ENCODE measurements at places on chromosomes 1 and 21.
A peak's percentile ranks its signal among the peaks of the same experiment; 100 is the strongest.

DNA sequence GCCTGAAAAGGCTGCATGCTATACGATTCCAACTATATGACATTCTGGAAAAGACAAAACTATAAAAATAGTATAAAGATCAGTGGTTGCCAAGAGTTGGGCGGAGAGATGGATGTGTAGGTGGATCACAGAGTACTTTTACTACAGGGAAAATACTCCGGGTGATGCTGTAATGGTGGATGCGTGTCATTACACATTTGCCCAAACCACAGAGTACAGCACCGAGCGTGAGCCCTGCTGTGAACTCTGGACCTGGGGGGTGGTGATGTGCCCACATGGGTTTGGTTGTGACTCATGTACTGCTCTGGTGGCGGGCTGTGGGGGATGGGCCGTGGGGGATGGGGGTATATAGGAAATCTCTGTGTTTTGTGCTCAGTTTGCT is 162.7 kb upstream of the COL6A1 start:
- peak; percentile 52 for DNase-seq

- no peak for DNase-seq
Measured at GRCh38 chr1:100246738-100247137, 2.9 kb downstream of the DBT start.

GRCh38 chr1:1275836-1276235 is 2.2 kb upstream of the UBE2J2 start:
- no peak for DNase-seq

DNA sequence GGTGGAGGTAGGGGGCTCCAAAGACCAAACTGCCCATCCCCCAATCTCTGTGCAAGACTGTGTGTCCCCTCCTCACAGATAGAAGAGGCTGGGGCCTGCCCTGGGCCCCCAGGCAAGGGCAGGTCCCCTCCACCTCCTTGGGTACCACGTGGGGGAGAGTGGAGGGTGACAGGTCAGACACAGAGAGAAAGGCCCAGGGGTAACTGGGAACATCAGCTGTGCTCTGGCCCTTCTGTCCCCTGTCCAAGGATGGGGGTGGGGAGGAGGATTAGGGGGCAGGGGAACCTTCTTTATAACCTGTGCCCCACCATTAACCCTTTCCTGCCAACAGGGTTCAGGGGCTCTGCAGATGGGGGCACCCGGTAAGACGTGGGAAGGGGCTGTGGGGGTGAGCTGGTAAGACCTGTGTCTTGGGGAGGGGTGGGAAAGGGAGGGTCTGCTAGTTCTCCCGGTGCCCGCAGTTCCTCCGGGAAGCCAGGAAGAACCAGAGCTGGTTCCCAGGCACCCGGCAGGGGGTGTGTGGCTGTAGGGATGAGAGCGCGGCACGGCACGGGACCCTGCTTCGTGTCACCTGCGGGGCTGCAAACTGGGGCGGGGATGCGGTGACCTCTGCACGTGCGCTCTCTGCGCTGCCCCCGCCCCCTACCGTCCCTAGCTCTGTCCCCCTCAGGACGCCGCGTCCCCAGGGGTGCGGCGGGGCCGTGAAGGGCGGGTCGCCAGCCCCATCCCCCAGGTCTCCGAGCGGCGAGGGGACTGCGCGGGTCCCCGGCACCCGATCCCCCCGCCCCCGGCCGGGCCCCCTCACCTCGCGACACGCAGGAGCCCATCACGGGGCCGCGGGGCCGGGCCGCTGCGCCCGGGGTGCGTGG is 601 bp downstream of the FAM131C start:
- no peak for DNase-seq

GRCh38 chr1:33726274-33726804 is 137.5 kb upstream of the HMGB4 start:
- DNase-seq = no peak

GRCh38 chr1:202210385-202210784 is 16.8 kb downstream of the LGR6 start:
- no peak for DNase-seq

- DNase-seq = no peak
Measured at GRCh38 chr1:202038688-202039346, 28.4 kb downstream of the ELF3 start.

DNA sequence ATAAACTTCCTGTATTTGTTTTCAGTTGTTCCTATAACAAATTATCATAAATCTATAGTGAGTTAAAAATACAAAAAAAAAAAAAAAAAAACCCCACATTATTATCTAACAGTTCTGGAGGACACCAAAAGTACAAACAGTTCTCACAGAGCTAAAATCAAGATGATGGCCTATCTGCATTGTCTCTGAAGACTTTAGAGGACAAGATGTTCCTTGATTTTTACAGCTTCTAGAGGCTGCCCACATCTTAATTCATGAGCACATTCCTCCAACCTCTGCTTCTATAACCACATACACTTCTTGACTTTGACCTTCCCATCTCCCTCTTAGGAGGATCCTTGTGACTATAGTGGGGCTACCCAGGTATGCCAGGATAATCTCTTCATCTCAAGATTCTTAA is 806.1 kb downstream of the LTN1 start:
- DNase-seq = no peak

DNA sequence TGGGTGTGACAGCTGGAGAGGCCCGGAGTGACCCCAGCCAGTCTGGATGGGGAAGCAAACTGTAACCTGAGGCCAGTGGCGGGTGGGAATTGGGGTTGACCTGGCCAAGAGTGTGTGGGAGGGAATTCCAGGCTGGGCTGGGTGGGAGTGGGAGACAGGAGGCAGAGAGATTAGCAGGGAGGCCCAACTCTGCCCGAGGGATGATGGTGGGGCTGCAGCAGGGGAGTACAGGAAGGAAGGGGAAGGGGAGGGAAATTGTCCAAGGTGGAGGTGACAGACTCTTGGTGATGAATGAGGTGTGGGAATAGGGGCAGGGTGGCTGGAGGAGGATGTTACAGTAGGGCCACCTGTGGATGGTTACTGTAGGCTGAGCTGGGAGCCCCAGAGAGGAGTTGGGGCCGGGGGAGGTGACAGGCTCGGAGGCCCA is 40.4 kb downstream of the HUNK start:
- DNase-seq = no peak

- DNase-seq = no peak
Measured at GRCh38 chr1:101220906-101221305, 15.9 kb upstream of the S1PR1 start.

GRCh38 chr1:167111868-167112709 is 18.2 kb downstream of the STYXL2 start:
- DNase-seq = no peak

GRCh38 chr1:74470936-74471335 is 41.5 kb downstream of the LRRC53 start:
- no peak for DNase-seq

GRCh38 chr1:22133247-22133930 is 9.5 kb downstream of the WNT4 start:
- DNase-seq = no peak

DNA sequence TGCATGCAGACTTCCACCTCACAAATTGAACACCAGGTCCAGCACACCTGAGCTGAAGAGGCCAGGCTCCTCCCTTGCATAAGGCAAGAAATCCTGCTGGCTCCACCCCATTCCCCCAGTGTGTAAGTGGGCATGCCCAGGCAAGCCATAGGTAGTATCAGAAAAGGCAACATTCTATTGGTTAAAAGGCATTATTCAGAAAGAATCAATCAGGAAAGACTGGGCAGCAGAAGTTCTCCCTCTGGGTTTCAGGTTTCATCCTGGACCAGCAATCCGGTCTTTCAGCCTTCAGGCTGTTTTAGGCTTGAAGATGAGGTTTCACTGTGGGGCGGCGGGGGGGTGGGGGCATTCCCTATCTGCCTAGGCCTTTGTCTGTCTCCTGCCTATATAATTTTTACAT is 42.0 kb upstream of the LHX8 start:
- no peak for DNase-seq

DNA sequence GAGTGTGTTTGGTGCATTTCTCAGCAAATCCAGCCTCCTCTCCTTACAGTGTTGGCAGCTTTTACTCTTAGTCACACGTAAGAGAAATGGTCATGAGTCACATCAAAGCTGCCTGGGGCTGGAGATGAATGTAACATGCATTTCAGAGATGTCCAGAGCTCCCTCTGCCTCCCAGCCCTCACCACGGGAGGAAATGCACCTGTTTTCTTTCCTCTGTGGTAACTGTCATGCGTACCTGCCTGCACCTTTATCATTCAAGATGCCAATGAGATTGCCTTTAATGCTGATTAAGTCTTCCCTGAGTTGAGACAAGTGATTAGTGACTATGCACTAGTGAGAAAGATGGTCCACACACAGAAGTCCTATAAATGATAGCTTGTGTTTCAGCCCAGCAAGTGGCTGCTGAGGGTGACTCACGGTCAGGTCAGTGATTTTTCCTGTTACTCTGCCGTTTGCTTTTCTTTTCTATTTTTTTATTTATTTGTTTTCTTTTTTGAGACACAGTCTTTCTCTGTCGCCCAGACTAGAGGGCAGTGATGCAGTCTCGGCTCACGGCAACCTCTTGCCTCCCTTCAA is 277.3 kb upstream of the FMN2 start:
- no peak for DNase-seq

GRCh38 chr1:93328809-93329760 is 16.6 kb upstream of the DR1 start:
- no peak for DNase-seq

- DNase-seq = no peak
Measured at GRCh38 chr1:116352349-116352813, 20.7 kb upstream of the ATP1A1 start.

- DNase-seq = no peak
Measured at GRCh38 chr1:44609768-44610526, 64.3 kb downstream of the TMEM53 start.

GRCh38 chr1:6208723-6209660 is 3.1 kb downstream of the RNF207 start:
- DNase-seq = no peak

GRCh38 chr1:182602935-182603645 is 1.1 kb downstream of the RGS16 start:
- peak; percentile 49 for DNase-seq

DNA sequence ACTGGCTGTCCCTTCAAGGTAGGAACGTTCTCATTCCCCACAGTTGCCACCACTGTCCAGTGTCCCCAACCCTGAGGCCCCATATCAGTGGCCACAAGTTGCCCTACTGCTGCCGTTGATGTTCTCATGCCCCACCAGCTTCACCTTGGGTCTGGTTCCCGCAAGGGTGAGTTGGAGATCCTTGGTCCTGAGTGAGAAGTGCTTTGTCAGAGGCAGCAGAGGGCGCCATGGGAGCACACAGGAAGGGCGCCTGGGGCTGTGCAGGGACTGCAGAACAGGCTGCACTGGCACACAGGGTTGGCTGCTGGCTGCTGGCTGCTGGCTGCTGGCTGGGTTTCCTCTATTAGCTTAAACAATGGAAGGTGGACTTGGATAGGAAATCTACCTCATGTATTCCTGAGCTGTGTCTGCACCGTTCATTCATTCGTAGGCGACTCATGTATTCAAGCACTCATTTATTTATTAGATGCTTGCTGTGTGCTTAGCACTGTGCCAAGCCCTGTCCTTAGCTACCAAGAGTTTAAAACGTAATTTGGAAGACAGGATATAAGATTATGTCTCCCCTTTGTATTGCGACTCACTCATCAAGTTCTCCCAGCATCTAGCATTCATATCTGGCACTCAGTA is 2.1 kb upstream of the S100A9 start:
- DNase-seq = peak; percentile 57

DNA sequence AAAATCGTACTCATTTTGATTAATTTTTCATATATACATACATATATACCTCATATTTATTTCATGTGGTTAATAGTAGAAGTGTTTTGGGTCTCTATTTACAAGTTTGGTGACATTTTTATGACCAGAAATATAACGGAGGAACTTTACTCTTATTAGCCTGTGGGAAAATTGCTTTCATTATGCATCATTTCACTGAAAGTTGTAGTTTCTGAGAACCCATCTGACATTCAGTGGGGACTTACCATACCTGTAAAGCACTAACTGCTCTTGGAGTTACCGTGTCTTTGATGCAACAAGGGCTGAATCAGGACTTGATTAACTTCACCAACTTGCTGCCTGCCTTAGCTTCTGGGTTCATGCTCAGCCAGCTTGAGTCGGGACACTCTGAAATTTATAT is 49.9 kb upstream of the ITPKB start:
- DNase-seq = no peak

DNA sequence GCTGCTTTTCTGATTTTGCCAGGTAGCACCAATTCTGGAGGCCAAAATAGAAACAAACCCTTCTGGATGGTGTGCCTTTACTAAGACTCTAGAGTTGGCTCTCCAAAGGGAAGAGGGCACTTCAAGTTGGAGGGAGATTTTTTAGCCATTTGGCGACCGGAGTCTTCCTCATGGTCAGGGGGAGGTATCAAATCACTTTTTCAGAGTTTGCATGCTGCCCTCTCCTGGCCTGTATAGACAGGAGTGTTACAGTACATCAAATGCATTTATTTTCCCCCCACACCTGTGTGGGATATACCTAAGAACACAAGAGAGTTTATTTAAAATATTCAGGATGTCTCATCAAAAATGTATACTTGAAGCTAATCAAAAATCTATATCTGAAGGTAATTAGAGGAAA is 3.2 kb downstream of the GREM2 start:
- no peak for DNase-seq

DNA sequence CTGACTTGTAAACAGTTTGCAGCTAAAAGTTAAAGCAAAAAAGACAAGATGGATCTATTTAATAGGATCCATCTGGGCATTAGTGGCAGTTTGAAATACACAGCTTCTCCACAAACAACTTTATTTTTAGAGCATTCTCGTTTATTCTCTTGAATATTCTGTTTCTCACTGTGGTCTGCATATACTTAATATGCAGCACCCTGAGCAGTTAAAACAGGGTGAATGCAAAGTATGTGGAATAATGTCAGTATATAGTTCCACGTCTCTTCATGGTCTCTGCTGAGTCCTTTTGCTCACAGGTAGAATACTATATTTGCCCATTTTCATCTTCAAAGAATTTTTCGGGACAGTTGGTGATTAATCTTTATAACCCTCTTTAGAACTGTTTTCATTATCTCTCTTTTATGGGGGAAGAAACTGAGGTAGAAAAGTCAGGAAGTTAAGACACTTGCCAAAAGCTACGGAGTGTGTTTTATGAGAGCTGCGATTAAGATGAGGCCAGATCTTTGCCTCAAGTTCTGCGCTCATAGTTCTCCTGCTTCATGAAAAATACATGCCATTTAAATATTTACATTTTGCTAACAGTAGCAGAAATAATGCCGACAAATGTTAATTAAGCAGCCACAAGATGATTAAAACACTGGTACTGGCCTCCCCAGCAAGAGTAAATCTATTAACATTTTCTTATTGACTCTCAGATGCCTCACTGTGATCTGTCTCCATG is 115.6 kb downstream of the PTBP2 start:
- DNase-seq = no peak

GRCh38 chr1:170310951-170311350 is 165.2 kb downstream of the NTMT2 start:
- no peak for DNase-seq

- peak; percentile 24 for DNase-seq
Measured at GRCh38 chr1:2046174-2046917, 3.9 kb upstream of the PRKCZ start.

Measured in DND-41 (cell line).